Astrocyte (in vitro differentiated cells and primary cell): ENCODE measurements at places on chromosomes 4 and X. TPM values are rescaled to one million over a fixed set of nuclear protein-coding genes. Genes with fewer than 3 reads are reported as not detected.

AFM gene
- not detected in 2 replicates for total RNA-seq

- H3K36me3 ChIP-seq, result no peaks in the 10 kb centered on the region
- H3K27ac ChIP-seq, result no peak overlapping the region
- H3K4me3 ChIP-seq, result no peak overlapping the region
- no peaks in the 10 kb centered on the region for H3K4me1 ChIP-seq
- no peak for DNase-seq
Observed at GRCh38 chrX:122113376-122113775, 1066.0 kb downstream of the GLUD2 start.

CSN1S1 gene
- not detected in 2 replicates for total RNA-seq

- no peak overlapping the region for H3K27ac ChIP-seq
- H3K4me1 ChIP-seq, result no peaks in the 10 kb centered on the region
- H3K36me3 ChIP-seq, result no peaks in the 10 kb centered on the region
- DNase-seq, result no peak
Observed at GRCh38 chrX:65576160-65576559, 41.6 kb upstream of the LAS1L start.

DNA sequence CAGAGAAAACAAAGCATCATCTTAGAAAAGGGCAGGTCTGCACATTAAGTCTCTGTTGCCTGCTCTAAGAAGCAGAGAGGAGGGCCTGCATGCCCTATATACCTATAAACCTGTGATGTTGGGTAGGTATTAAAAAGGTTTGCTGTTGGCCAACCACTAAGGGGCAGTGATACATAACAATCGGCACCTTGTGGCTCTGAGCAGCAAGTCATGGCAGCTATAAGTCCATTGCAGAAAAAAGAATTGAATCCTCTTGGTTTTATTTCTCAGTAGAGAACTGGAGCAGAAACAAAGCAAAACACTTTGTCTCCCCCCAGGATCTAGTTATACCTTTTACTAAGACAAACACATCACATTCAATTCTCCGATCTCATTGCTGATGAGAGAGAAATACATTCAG is 1364.4 kb downstream of the STIM2 start:
- H3K27me3 ChIP-seq, result no peaks in the 10 kb centered on the region
- no peaks in the 10 kb centered on the region for H3K36me3 ChIP-seq
- DNase-seq, result peak; percentile 9

DNA sequence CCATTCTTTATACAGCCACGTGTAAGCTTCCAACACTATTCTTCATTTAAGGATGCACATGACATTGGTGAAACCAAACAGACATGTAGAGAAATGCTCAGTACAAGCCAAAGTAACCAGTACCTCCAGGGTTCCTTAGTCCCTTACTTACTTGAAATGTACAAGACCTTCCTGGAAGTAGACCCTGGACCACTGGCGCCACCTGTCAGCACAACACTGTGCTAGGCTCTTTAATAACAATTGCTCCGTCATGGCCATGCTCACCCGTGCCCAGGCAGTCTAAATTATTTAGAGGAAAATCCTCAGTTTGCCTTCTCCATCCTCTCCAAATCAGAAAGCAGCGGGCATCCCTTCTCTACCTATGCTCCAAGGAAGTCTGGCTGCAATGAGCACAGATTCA is 52.7 kb downstream of the ADGRA3 start:
- no peak for DNase-seq
- H3K4me3 ChIP-seq, result no peak overlapping the region
- H3K27ac ChIP-seq, result no peak overlapping the region
- H3K27me3 ChIP-seq, result no peaks in the 10 kb centered on the region
- H3K36me3 ChIP-seq, result no peaks in the 10 kb centered on the region

LEF1 gene
- total RNA-seq, result 16.6 and 23.6 TPM in 2 replicates

- no peak overlapping the region for H3K27ac ChIP-seq
- DNase-seq, result no peak
- no peaks in the 10 kb centered on the region for H3K27me3 ChIP-seq
- H3K36me3 ChIP-seq, result no peaks in the 10 kb centered on the region
Observed at GRCh38 chrX:54422168-54422567, 18.0 kb upstream of the TSR2 start.

DNA sequence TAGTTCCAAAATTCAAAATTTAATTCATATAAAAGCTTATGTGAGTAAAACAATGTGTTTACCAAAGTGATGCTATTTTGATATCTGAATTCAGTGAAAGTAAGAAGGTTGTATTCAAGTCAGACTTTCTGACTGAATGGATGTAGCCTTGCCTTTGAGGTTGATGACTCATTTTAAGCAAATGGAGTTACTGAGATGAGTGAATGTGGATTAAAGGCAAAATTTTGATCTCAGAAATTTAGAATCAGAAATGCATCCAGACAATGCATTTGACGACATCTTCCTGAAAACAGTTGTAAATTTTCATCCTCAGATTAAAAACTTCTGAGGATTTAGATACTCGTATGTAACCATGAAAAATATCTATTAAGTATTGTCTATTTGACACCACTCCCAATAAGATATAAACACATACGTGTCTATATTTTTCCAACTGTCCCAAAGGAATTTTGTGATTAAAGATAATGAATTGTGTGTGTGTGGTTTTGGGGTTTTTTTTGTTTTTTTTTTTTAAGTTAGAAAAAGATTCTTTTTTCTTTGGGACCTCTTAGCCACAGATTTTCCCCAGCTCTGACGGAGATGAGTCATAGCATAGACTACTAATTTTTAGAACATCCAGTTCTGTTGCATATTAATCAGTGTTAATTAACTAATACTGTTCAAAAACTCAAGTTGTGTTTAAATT is 34.4 kb downstream of the NFKB1 start:
- DNase-seq, result peak; percentile 81
- peaks cover 23% of the 10 kb centered on the region for H3K4me1 ChIP-seq
- peaks cover 7% of the 10 kb centered on the region for H3K36me3 ChIP-seq
- peak overlapping the region; percentile 50 for H3K27ac ChIP-seq
